Caki2 (cell line): ENCODE measurements at places on chromosomes 7 and 10. TPM values are rescaled to one million over a fixed set of nuclear protein-coding genes. Genes with fewer than 3 reads are reported as not detected.
A peak's percentile ranks its signal among the peaks of the same experiment; 100 is the strongest.

The DNAJC30 gene
- total RNA-seq: 10.7 and 20.2 TPM in 2 replicates

DNA sequence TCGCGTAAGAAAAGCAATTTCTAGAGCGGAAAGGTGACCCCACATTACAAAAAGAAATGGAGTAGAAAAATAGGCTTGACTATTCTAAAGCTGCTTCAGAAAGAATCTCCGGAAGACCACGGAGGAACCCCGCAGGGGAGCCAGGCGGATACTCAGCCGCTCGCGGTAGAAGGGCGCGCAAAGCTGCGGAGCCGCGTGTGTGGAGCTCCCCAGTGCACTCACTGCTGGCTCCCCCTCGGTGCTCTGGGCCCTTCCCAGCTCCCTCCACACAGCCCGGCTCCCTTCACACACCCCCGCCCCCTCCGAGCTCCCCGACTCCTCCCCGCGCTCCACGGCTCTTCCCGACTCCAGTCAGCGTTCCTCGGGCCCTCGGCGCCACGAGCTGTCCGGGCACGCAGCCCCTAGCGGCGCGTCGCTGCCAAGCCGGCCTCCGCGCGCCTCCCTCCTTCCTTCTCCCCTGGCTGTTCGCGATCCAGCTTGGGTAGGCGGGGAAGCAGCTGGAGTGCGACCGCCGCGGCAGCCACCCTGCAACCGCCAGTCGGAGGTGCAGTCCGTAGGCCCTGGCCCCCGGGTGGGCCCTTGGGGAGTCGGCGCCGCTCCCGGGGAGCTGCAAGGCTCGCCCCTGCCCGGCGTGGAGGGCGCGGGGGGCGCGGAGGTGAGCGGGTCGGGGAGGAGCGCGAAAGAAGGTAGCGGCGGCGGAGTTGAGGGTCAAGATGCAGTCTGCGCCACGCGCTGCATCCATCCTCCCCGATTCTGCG, at the start of gene STEAP2:
Gene STEAP2, plus strand, starts transcription at position 350 of the 758 bp plus-strand sequence. CDS start 13,343 bp downstream, outside the sequence.
- DNase-seq: peak; percentile 93

The AKR1D1 gene
- total RNA-seq: not detected in 2 replicates

The SYT15B gene
- not detected in 2 replicates for total RNA-seq
